ENCODE measurements at places on chromosomes 5 and 9.

DNA sequence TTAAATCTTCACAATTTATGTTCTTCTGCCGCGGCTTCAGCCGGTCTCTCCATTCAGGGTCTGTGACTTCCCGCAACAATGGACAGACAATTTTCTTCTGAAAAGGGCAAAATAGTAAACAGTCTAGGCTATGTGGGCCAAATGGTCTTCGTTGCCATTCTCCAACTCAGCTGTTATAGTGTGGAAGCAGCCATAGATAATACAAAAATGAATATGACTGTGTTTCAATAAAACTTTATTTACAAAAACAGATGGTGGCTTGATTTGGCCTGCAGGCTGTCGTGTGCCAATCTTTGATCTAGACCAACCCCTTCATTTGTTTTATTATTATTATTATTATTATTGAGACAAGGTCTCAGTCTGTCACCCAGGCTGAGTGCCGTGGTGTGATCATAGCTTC, 28.1 kb downstream of the ATOX1 start:
- no peak for DNase-seq

DNA sequence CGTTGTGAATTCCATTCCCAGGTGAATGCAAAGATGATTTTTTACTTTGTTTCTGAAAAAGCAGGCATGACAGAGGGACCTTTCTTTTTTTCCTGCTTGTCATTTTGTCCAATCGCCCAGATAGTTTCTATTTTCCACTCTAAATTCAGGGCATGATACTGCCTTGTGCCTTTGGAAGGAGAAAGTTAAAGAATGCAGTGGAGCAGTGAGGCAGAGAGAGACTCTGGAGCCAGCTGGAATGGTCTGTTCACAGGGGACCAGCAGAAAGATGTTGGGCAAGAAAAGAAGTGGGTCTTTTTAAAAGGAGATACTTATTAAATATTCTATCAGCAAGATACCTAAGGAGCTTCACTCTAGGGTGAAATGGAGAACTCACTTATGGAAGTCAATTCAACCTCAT, 532.3 kb downstream of the BRINP1 start:
- DNase-seq, result no peak

DNA sequence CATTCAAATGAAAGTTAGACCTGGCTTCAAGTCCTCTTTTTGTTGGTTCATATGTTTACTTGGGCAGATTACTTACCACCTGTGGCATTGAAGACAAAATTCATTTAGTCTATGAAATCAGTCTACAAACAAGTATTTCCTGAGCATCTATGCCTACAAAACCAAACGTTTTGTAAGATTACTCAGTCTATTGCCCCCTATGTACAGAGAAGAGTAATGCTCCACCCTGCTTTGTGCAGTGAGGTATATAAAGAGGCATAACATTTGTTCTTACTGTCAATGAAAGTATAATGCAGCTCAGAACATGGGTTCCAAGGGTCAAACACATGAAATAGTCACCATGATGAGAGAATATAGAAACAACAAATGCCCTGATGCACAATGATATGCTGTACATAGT, 580.7 kb downstream of the KIF4B start:
- DNase-seq, result no peak

DNA sequence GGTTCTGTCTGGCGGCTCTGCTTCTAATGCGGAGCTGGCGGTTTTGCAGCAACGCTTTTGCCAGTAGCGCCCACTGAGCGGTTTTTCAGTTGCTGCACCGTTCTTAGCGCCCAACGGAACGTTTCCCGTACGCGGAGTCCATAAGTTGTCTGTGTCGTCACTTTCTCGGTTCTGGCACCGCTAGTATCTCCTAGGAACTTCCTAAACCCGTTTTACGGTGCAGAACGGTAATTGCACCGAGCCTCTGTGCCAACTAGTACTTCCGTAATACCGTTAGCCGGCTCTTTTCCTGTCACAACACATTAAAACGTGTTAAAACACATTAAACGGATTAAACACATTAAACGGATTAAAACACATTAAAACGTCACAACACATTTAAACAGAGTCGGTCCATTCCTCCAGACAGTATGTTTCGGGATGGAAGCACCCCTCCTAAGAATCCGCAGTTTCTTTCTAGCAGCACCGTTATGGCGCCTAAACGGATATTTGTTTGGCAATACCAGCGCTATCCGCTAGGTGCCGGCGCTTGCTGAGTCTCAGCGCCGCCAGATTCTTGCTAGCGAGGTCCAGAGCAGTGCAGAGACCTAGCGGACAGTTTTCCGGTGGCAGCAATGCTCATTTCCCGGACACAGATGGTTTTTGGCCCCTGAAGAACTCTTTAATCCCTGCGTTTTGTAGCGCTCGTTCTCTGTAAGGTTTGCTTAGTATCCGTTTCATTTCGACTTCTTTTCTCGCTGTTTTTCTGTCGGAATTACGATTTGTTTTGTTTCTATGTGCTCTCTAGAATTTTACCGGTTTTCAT, 45.4 kb downstream of the ANXA2R start:
- no peak for DNase-seq

DNA sequence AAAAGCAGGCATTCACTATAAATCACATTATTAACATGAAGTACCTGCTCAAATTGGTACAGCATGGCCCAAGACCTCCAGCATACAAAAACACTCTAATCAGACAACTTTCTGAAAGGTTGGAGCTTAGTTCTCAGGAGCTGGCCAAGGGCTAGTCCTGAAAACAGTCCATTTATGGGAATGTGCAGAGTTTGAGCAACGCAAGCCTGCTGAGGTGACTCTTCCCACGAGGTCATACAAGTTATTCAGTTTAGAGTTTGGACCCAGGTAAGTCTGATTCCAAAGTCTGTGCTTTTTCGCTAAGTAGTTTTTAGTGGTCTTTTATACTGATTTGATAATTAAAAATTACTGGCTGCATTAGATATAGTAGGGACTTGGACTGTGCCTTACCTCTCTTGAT, 52.6 kb downstream of the AP3S1 start:
- no peak for DNase-seq

DNA sequence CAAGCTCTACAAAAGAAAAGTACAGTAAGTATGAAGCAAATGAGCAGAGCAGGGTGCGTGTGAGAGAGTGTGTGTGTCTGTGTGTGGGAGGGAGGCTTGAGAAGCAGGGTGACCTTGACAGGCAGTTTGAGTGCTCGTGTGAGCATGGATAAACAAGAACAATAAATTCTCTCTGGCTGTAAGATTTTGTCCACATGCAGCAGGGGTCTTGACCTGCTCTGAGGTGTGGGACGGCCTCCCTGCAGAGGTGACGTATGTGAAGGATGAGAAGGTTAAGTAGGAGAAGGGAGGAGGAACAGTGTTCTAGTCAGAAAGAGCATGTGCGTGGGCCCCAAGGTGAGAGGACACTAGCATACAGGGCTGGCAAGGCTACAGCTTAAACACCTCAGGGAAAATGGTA, 49.0 kb downstream of the SPTLC1 start:
- DNase-seq, result no peak

GRCh38 chr9:22590336-22591033, 143.9 kb downstream of the DMRTA1 start:
- no peak for DNase-seq

DNA sequence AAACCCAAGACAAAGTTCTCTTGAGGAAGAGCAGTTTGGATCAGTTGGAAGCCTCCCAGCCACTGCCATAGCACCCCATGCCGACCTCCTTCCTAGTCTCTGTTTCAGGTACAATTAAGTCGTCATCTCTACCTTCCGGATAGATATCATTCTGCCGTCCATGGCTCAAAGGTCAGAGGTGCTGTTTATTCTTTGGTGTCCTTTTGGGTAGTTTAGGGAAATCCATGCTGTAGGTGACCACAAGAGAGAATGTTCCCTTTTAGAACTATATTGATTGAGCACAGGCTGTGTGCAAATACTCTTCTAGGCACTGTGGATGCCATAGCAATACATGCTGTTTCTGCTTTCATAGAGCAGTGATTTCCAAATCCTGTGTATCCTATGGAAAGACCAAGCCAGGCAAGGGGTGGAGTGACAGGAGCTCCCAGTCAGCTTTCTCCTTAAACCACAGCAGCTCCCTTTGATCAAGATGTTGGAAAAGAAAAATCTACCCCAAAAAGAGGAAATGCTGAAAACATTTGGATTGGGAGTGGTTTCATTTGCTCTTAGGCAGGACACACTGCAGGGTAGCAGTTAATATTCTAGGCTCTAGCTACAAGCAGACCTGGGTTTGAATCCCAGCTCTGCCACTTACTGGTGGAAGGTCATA, 127.9 kb downstream of the PALM2AKAP2 start:
- no peak for DNase-seq

DNA sequence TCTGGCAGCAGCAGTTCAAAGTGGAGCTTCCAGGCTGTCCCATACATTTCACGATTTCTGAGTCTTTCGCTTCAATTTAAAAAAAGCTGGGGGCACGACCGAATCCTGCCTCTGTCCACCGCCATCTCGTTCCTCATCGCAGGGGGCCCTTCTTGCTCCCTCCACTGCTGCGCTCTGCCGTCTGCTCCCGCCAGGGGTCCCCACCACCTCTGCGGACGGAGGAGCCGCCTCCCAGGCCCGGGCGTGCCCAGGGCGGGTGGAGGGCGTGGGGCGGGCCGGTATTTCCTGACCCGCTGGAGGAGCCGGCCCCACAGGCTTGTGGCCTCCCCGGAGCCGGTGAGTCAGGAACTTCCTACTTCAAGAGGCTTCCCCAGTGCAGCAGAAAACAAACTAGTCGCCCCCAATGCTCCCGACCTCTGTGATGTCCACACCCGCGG, 50.4 kb downstream of the USP20 start:
- DNase-seq, result no peak

DNA sequence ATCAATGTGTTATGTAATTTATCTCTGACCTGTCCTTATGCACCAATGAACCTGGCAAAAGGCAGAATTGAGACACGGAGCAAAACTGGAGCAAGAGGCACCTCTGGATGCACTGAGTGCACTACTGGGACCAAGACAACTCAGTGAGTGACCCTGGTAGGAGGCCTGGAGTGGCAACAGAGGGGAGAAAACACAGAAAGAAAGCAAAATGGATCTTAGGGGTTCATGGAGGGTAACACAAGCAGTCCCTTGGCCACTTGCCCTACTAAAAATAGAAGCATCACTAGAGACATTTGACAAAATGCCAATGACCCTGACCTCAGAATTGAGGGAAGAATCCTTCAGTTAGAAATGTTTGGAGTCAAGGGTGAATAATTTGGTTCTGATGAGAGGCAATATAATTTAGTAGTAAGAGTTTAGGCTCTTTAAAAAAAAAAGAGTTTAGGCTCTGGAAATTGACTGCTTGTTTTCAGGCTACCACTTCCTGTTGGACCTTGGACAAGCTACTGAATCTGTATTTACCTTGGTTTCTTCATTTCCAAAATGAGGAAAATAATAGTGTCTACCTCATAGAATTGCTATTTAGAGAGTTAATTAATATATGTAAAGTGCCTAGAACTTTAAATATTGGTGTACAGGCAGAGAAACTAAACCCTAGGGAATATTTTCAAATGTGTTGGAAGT, 234.9 kb upstream of the TARS1 start:
- no peak for DNase-seq

GRCh38 chr5:181232593-181232992, 9.5 kb downstream of the TRIM41 start:
- no peak for DNase-seq

- no peak for DNase-seq
These were observed 56.6 kb downstream of the TEK start for GRCh38 chr9:27165670-27166069.

DNA sequence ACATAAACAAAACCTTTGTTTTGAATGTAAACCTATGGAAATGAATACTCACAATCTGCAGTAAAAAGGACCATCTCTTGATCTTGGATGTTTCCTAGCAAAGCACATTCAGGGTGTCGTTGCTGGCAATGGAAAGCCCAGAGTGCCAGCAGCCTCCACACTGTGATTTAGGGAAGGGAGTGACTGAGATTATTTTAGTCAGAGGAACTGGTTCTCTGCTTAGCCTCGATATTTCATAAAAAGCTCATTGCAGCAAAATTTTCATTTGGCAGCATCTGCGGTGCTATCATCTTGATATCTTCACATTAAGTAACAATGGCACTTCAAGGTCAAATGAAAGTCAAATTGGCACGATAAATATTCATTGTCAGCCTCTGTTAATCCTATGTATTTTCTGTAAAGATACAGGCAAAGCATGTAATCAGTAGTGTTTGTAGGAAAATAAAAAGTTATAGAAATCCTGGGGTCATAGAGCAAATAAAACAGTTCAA, 116.0 kb downstream of the MACIR start:
- no peak for DNase-seq

All from NCI-H1436 treated with DMSO at 0.1 percent for 48 hours (cell line).